ENCODE measurements at places on chromosomes 5 and 9. TPM values are rescaled to one million over a fixed set of nuclear protein-coding genes. Genes with fewer than 3 reads are reported as not detected.

The CTXN3 gene
- 1.1 TPM for total RNA-seq

The SPINK4 gene
- total RNA-seq: not detected

The NDOR1 gene
- total RNA-seq: 3.2 TPM

The PCDHAC2 gene
- total RNA-seq: 3.0 TPM

The KCNIP1 gene
- 3.0 TPM for total RNA-seq

The CDH10 gene
- total RNA-seq: 1.5 TPM

The STKLD1 gene
- 0.32 TPM for total RNA-seq

The OR1L1 gene
- total RNA-seq: not detected

The CRAT gene
- 15.0 TPM for total RNA-seq

The CEP72 gene
- total RNA-seq: 5.7 TPM

The SERF1A gene
- total RNA-seq: 6.7 TPM

The PCDHGA12 gene
- 7.8 TPM for total RNA-seq

The ANKRD18B gene
- total RNA-seq: 7.1 TPM

The LMNB1 gene
- 49.1 TPM for total RNA-seq

The DBN1 gene
- total RNA-seq: 53.9 TPM

The LCN9 gene
- not detected for total RNA-seq

The PLEKHG4B gene
- 3.7 TPM for total RNA-seq

The DCAF10 gene
- 39.0 TPM for total RNA-seq

The PCDHA1 gene
- total RNA-seq: 0.21 TPM

The GBGT1 gene
- total RNA-seq: 5.8 TPM

The ANKRD33B gene
- total RNA-seq: 4.4 TPM
